Iris pigment epithelial cell (primary cell): ENCODE measurements at places on chromosomes 7 and 10.
A peak's percentile ranks its signal among the peaks of the same experiment; 100 is the strongest.

- DNase-seq: peak; percentile 36
Observed at GRCh38 chr10:133326745-133327650, 9.7 kb downstream of the CALY start.

DNA sequence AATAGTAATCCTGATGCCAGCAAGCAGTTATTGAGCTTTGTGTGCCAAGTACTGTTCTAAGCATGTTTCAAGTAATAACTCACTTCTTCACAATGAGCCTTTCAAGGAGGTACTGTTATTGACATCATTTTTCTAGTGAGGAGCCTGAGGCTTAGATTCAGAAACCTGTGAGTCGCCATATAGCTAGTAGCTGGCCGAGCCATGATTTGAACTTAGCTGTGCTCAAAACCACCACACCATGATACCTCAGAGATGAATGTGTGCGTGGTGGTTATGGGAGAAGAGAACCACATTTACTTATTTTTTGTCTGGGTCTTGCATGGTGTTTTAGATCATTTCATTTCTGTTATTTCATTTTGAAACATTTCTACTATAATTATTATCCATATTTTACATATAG lies 578.9 kb downstream of the AUTS2 start:
- peak; percentile 18 for DNase-seq

DNA sequence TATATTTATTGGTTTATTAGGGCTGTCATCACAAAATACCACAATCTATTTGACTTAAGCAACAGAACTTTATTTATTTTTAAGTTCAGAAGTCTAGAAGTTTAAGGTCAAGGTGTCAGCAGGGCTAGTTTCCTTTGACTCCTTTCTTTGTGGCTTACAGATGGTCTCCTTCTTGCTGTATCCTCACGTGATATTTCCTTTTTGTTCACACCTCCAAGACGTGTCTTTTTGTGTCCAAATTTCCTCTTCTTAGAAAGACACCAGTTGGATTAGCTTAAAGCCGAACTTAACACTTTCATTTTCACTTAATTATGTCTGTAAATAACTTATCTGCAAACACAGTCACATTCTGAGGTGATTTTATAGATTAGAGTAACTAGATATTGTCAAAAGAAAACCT lies 631.4 kb upstream of the POT1 start:
- no peak for DNase-seq

GRCh38 chr10:104485632-104486031 lies 132.0 kb downstream of the CFAP58 start:
- no peak for DNase-seq

DNA sequence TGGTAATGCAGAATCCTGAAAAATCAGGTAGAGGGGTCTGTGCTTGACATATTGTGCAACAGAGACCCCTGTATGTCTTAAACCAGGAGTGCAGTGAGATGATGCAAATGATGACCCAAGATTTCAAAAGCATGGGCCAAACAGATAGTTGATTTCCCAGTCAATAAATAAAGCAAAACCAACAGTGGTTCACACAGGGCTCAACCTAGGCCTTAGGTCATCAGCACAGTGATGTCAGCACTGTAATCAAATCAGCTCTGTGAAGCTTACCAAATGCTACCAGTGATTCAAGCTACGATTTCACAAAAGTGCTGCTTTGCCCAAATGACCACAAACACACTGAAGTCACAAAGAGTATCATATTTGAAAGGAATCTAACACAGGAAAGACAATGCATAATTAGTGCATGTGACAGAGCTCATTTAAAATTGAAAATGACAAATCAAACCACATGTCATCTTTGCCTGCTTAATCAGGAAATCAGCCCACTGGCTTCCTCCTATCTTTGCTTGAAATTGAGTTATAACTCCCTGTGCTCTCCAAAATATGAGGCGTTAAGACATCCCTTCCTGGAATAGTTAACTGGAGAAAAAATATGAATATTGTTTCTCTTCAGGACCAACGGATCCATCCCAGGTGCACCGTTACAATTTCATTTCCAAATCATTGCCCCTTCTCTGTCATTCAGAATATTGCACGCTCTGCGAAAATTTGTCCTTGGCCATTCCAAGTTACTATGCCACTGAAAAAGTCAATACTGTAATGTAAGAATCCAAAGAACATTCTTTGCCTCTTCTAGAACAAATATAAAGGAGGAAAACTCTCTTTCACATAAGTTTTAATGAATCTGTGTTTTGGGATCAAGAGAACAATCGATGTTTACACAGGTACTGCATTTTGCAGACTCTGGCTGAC lies 41.9 kb upstream of the ASL start:
- DNase-seq: no peak

DNA sequence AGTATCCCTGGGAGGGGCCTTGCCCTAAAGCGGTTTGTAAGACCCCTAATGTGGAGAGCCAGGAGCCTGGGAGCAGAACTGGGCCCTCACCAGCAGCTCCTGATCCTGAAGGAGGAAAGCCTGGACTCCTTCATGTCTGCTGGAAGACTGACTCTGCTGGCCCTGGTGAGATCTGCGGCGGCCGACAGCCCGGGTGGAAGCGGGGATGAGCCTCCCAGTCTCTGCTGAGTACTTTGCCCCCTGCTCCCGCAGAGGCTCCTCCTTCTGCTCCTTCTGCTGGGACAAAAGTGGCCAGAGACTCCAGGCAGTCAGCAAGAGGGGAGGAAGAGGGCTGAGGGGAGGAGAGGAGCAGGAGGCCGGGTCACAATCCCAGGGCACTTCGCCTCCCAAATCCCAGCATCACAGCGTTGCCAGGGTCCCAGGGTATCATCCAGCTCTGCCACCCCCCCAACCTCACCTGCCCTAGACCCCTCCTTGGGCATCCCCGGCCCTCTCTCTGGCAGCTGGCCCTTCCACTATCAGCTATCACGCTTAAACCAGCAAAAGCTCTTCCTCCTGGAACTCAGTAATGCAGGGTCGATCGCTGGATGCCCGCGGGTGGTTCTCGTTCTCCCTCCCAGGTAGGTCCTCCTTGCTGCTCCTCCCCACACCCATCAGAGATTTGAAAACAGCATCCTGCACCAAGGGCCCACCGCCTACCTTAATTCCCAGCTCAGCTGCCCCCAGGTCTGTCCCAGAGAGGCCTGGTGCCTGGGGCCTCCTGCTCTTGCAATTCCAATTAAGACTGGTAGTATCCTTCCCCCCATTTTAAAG lies 7.9 kb downstream of the TBATA start:
- no peak for DNase-seq

- no peak for DNase-seq
Observed at GRCh38 chr10:13335881-13336280, 12.2 kb downstream of the SEPHS1 start.

- no peak for DNase-seq
Observed at GRCh38 chr10:44309361-44309760, 75.5 kb downstream of the CXCL12 start.

GRCh38 chr7:121429798-121430197 lies 33.7 kb upstream of the FAM3C start:
- DNase-seq: peak; percentile 14

GRCh38 chr7:129010075-129010474 lies 44.8 kb downstream of the TNPO3 start:
- no peak for DNase-seq

GRCh38 chr7:122046402-122046801 lies 97.6 kb downstream of the AASS start:
- no peak for DNase-seq

DNA sequence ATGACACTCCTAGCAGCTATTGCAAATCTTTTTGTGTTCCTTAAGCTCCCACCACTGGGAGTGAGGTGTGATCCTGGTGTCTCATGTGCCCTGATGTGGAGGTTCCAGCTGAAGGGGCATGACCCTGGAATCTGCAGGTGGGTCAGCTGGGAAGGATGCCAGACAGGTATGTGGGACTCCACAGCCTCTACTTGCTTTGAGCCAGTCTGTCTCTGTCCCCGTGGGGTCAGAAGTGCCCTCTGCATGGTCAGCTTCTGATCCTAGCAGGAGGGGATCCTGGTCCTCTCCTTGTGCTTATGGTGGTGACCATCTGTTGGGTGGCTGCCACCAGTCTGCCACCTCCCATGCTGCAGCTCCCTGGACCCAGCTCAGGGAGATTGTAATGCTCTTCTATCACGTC lies 51.1 kb upstream of the COMTD1 start:
- DNase-seq: no peak

DNA sequence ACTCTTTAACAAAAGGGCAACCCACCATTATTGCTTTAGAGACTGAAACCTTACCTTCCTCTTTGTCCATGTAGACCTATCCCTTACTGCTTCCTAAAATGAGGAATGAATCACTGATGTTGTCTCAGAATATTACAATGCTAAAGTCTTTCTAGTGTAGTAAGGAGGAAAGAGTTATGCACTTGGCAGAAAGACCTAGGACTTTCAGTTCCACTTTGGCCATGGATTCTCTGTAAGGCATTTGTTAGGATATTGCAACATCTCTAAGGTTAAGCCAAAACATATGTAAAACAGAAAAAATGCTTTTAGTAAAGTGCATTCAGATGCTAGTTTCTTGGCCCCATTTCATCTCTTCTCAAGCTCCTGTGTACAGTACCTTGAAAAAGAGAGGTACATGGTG lies 230.9 kb downstream of the PARD3 start:
- peak; percentile 94 for DNase-seq

GRCh38 chr10:58782876-58783851 lies 270.5 kb downstream of the BICC1 start:
- peak; percentile 35 for DNase-seq
